ENCODE measurements at places on chromosomes 3 and 15.

- DNase-seq: no peak
These were observed 36.2 kb upstream of the COL6A6 start for GRCh38 chr3:130480736-130481135.

GRCh38 chr3:159239059-159239458, 437.2 kb downstream of the MFSD1 start:
- no peak for DNase-seq

DNA sequence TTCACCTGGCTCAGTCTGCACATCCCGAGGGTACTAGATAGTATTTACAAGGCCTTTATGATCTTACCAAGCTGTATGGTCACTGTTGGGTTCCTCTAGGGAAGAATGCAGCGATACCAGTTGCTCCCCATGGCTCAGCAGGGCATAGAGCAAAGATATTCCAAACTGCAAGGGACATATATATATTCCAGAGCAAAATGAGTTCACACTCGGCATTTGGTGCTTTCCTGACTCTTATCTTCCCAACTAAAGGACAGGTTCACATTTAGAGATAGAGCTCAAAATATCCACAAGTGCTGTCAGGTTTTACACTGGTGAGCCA, 3.5 kb upstream of the SPG11 start:
- DNase-seq: no peak

DNA sequence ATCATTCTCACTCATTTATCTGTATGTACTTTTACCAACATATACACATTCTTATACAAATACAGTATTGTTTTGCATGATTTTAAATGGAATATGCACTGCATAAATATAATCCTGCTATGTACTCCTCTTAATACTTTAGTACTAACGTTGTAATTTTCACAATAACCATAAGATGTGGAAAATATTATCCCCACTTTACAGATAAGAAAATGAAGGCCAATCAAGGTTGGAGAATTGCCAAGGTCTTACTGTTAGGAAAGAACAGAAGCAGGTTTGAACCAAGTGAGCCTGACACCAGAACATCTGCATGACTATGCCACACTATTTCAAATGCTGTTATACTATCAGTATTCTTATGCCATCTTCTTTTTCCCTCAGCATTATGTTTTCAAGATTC, 32.9 kb downstream of the BCL2A1 start:
- DNase-seq: no peak

- no peak for DNase-seq
These were observed 127.2 kb upstream of the MANF start for GRCh38 chr3:51257870-51258269.

DNA sequence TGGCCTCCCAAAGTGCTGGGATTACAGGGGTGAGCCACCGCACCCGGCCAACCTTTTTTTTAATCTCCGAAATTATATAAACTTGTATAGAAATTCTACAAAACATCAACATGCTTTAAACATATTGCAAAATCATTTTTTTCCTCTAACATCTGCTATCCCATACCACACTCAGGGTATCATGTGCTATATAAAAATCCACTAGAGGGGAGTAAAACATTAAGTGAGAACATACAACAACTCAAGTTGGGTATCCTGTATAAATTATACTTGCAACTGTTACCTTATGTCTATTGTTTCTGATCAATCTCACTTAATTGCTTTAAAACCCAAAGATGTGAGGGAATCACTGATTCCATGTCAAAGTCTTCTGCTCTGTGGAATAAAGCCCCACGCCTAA, 71.9 kb upstream of the FBN1 start:
- DNase-seq: no peak

GRCh38 chr3:101377796-101378195, 57.4 kb upstream of the IMPG2 start:
- no peak for DNase-seq

- DNase-seq: no peak
These were observed 802.6 kb upstream of the ALCAM start for GRCh38 chr3:104564045-104564643.

DNA sequence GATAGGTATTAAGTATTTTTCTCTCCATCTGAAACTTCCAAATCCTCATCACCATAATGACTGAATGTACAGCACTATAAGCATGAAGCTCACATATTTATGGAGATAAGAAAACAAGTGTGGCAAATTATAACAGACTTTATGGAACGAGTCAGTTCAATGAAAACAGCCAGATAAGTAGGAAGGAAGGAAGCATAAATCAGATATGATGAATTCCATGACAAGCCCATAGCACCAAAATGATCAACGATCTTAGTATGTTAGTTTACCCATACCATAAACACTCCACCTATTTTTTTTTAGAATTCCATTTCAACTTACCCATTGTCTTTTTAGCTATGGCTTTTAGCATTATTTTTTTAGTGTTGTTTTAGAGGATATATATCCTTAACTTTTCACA, 169.5 kb downstream of the TNIK start:
- no peak for DNase-seq

- no peak for DNase-seq
These were observed 66.3 kb downstream of the STAG1 start for GRCh38 chr3:136685882-136686281.

DNA sequence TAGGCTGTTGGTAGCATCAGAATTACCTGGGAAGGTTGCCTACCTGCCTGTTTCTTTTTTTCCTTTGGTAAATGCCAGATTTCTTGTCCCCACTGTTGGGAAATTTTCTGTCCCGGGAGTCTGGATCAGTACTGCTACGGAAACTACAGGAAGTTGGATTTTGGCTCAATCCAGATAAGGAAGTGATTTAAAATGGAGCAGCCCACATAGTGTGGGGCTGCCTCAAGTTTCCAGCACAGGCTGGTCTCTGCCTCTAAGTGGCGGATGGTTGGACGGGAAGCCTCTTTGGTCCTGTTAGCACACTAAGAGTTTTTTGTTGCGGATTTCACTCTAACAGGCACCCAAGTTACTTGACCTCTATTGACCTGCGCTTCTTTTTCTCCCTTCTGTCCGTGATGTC, 54.7 kb downstream of the EEFSEC start:
- no peak for DNase-seq

DNA sequence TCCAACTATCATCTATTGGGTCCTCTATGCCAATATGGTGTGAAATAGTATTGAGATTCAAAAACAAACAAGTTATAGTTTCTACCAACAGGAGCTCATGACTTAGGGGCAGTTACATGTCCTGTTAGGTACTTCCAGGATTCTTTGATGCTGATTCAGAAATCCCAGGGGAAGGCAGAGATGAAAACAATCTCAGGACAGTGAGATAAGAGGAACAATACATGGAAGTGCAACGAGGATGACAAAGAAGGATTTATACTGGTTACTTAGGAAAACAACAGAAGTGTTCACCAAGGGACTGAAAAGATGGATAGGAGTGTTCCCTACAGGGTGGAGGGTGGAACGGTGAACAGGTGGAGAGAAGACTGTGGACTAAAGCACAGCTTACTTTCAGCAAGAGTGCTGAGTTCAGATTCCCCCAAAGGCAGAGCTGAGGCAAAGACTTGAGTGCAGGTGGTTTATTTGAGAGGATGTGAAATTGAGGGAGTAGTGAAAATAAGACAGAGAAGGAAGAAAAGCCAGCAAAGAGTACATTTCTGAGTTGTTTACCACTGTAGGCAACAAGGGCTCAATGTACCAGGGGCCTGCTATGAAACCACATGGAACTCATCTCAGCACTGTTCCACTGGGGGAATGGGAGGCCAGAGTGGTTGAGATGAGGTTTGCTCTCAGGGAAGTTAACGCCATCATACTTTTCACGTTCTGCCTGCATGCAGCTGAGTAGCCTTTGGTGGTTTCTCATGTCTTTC, 68.1 kb downstream of the TRIM69 start:
- no peak for DNase-seq

DNA sequence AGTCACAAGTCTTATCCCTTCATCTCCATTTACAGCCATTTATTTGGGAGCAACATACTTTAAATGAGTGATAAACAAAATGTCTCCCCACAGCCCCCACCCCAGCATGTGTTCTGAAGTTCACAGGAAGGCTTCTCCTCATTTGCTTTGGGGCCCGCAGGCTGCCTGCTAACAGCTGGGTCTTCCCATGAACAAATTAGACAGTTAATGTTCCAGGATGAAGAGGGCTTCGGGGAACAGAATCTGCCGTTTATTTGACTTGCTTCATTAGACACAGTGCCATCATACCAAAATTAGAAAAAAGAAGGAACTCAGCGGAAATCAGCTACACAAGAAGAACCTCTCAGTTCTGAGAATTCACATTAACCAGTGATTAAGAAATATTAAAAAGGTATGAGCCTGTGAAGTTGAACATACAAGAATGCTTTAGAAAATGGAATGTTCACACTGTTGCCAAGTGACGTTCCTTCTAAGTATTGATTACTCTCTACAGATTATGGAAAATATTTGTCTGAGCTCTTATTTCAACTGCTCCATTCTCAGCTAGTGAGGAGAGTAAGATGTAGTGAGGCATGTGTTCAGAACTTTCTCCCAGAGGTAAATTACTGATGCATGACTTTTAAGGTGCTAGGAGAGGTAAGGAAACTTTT, 107.5 kb upstream of the THBS1 start:
- no peak for DNase-seq

GRCh38 chr3:166296179-166296783, 459.1 kb upstream of the BCHE start:
- no peak for DNase-seq

GRCh38 chr3:178602856-178603255, 66.6 kb downstream of the KCNMB2 start:
- no peak for DNase-seq

- DNase-seq: peak; percentile 18
These were observed 239.9 kb downstream of the RBMS3 start for GRCh38 chr3:29520764-29521163.

- DNase-seq: no peak
These were observed 1.1 kb upstream of the CEMIP start for GRCh38 chr15:80777826-80778620.

DNA sequence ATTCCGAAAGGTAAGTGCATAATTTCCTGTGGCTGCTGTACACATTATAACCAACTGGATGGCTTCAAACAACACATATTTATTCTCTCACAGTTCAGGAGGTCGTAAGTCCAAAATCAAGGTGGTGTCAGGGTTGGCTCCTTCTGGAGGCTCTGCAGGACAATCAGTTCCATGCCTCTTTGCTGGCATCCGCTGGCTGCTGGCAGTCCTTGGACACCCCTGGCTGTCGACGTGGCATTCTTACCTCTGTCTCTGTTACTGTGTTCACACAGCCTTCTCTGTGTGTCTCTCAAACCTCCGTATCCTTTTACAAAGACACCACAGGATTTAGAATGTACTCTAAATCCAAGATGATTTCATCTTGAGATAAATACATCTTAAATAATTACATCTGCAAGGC, 398.8 kb upstream of the ATP10A start:
- no peak for DNase-seq

- DNase-seq: no peak
These were observed 360.1 kb upstream of the GOLIM4 start for GRCh38 chr3:168455814-168456213.

DNA sequence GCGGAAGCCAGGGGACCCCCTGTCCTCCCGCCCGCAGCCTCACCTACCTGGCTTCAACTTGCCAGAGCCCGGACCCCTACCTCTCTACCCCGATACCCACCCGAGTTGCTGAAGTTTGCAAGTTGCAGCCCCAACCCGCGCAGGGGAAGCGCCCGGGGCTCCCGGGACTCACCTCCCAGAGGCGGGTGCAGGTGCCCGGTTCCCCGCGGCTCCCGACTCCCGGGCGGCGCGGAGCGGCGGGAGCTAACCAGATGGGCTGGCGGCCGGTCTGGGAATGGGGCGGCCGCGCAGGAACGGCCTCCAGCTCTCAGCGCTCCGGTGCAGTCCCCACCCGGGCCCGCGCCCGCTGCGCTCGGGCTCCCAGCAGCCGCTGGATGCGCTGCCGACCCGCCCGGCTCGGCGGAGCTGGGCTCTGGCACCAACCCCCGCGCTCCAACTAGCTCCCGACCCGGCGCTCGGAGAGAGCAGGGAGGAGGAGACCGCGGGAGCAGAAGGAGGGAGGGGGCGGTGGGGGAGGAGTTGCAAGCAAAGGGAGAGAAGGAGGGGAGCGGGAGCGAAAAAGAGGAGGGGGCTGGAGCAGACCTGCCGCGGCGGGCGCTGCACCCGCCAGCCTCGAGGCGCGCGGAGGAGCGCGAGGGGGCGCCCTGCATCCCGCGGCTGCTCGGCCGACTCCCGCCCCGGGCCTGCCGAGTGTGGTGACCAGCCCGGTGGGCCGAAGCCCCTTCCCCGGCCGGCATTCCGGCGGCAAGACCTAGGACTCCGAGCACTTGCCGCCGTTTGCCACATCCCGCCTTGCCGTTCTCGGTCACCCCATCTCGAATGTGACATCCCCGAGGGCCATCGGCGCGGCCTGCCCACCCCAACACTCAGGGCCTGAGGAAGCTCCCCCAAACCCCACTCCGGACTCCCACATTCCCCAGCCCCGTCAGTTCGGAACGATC, at the start of gene SEMA5B:
Gene SEMA5B (minus strand): TSS at position 472 of the 941 bp plus-strand sequence. CDS start 66,500 bp downstream, outside the sequence.
- peak; percentile 27 for DNase-seq
